ENCODE measurements at places on chromosomes 4 and X. TPM values are rescaled to one million over a fixed set of nuclear protein-coding genes. Genes with fewer than 3 reads are reported as not detected.
A peak's percentile ranks its signal among the peaks of the same experiment; 100 is the strongest.

DNA sequence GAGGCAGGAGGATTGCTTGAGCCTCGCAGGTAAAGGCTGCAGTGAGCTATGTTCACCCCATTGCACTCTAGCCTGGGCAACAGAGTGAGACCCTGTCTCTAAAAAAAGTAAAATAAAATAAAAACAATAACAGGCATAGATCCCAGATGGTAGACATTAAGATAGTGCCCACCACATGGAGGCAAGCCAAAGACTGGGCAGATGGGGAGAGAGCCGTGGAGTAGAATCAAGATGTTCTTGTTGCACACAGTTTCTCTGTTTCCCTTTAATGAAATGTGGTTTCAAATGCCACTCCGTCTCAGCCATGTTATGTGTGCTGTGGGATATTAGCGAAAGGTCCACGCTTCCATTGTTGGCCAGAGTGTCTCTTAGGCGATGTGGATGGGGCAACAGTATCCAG, 63.8 kb upstream of the TBL1X start:
- no peaks in the 10 kb centered on the region for H3K36me3 ChIP-seq
- H3K27me3 ChIP-seq, result no peaks in the 10 kb centered on the region
- H3K4me3 ChIP-seq, result no peak overlapping the region
- no peak for DNase-seq
- peaks cover 14% of the 10 kb centered on the region for H3K4me1 ChIP-seq

GRCh38 chr4:2962614-2963174, 512 bp downstream of the NOP14 start:
- peaks cover 14% of the 10 kb centered on the region for H3K36me3 ChIP-seq
- peak; percentile 12 for DNase-seq
- H3K27me3 ChIP-seq, result no peaks in the 10 kb centered on the region
- peaks cover 44% of the 10 kb centered on the region for H3K4me1 ChIP-seq
- H3K27ac ChIP-seq, result peak overlapping the region; percentile 82
- H3K4me3 ChIP-seq, result peak overlapping the region; percentile 90

SMIM31 gene
- not detected for total RNA-seq

GABRB1 gene
- total RNA-seq, result not detected

DNA sequence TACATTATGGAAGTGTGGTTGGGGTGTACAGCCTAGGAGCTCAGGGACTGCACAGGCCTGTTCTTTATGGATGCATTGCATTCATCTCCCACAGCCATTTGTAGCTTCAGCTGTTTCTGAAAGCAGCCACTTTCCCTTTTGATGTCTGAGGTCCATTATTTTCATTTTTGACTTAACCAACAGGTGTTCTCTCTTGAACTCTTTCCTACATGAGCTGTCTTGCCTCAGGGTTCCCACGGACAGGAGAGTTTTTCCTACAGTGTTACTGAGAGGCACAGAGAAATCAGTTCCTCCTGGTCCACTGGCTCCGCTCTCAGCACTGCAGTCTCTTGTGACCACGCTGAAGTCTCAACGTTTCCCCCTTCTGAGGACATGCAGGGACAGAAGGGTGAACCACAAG, 87.2 kb downstream of the RASL11B start:
- H3K4me3 ChIP-seq, result no peak overlapping the region
- DNase-seq, result no peak
- no peaks in the 10 kb centered on the region for H3K4me1 ChIP-seq
- no peaks in the 10 kb centered on the region for H3K36me3 ChIP-seq
- no peak overlapping the region for H3K27ac ChIP-seq

- no peak overlapping the region for H3K4me3 ChIP-seq
- no peak for DNase-seq
- H3K4me1 ChIP-seq, result no peaks in the 10 kb centered on the region
- no peak overlapping the region for H3K27ac ChIP-seq
- no peaks in the 10 kb centered on the region for H3K27me3 ChIP-seq
These were observed 113.2 kb downstream of the ATP10D start for GRCh38 chr4:47598320-47598719.

DNA sequence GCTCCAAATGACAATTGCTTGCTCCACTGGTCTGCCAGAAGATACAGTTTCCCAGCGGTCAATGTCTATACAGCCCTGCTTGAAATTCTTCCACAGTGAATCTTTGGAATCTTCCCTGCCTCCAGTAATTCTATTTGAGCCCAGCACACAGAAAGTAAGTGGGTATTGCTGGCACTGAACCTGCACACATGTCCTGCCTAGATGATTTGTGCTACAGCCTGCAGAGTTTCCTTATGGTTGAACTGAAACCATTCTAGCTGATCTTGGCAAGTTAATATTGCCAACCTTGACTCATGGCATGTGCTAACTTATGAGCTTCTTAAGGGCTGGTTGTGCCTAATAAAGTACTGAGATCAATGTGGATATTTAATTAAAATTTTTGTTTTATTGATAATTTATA, 553.8 kb upstream of the GNPDA2 start:
- DNase-seq, result no peak
- H3K4me3 ChIP-seq, result no peak overlapping the region
- H3K27ac ChIP-seq, result no peak overlapping the region

MAGEA11 gene
- not detected for total RNA-seq

GRCh38 chrX:135389243-135389642, 32.5 kb upstream of the SMIM10L2A start:
- no peaks in the 10 kb centered on the region for H3K27me3 ChIP-seq
- no peaks in the 10 kb centered on the region for H3K4me1 ChIP-seq
- H3K36me3 ChIP-seq, result no peaks in the 10 kb centered on the region
- DNase-seq, result no peak
- no peak overlapping the region for H3K27ac ChIP-seq

HGFAC gene
- total RNA-seq, result 0.98 TPM

SPATA4 gene
- total RNA-seq, result not detected

GRCh38 chr4:133148690-133149363, at the start of gene PCDH10:
Gene PCDH10 (plus strand): TSS chr4:133149294. CDS start chr4:133150141, 847 bp downstream.
- no peak within 1 kb of the TSS for H3K27ac ChIP-seq
- peak; percentile 1 for DNase-seq

DNA sequence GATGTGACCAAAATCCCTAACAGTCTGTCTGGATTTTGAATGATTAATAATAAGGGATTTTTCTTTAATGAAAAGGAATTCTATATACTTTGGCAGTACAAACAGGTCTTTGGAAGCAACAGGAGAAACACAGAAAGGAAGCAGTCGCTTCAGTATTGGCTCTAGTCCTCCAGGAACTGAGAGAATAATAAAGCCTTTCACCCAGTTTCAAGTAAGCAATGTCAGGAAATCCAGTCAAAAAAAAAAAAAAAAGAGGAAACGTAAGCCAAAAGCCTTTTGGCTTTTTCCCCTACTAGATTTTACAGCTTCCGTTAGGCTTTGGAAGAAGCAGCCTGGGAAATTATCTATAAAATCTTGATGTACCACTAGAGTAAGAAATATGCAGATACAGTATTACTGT, 61.7 kb upstream of the HDAC8 start:
- H3K36me3 ChIP-seq, result no peaks in the 10 kb centered on the region
- no peak overlapping the region for H3K4me3 ChIP-seq
- no peak overlapping the region for H3K27ac ChIP-seq
- H3K4me1 ChIP-seq, result no peaks in the 10 kb centered on the region

UGT2B11 gene
- total RNA-seq, result 2.1 TPM

PPEF2 gene
- total RNA-seq, result not detected

DNA sequence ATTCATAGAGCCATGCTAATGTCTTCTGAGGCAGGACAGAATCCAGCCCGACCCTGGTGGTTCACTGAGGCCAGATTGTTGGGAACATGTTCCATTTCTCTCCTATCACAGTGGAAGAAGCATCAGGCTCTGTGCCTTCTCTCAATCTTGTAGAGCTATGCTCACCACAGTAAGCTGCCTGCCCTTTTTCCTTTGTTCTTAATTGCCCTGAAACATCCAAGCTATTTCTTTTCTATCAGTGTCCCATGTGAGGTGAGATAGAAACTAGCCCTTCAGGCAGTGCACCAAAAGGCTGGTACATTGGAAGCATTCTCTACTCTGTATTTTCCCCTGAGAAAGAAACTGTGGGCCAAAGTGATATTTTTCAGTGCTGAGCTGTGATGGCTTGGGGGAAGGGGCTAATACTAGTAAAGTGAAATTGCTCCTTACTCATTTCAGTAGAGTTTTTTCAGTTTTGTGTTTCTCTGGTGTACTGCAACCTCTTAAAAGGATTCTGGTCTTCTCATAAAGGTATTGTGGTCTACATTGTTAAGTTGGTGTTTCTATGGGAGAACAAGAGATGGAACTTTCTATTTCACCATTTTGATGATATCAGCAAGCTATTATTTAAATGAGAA, 611.2 kb downstream of the RPA4 start:
- no peak overlapping the region for H3K4me3 ChIP-seq
- H3K36me3 ChIP-seq, result no peaks in the 10 kb centered on the region
- H3K27me3 ChIP-seq, result no peaks in the 10 kb centered on the region
- no peak overlapping the region for H3K27ac ChIP-seq
- no peak for DNase-seq

DNA sequence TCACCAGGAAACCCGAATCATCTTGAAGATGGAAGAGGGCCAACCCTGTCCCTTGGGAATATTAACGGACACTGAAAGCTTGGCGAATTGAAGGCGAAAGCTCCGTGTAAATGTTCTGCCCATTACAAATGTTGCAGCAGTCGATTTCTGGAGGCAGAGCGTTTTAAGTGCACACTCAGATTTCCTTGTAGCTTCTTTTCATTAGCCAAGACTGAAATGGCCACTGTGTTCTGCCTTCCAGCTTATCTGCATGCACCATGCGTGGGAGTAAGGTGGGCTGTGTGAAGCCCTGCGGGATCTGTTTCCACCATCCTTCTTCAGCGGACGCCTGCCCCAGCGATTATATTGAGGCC, 1.3 kb downstream of the SMIM20 start:
- no peaks in the 10 kb centered on the region for H3K27me3 ChIP-seq

NXT2 gene
- total RNA-seq, result 26.2 TPM

PITX2 gene
- total RNA-seq, result not detected

- no peak overlapping the region for H3K4me3 ChIP-seq
- no peak for DNase-seq
- H3K27me3 ChIP-seq, result no peaks in the 10 kb centered on the region
- no peak overlapping the region for H3K27ac ChIP-seq
- H3K4me1 ChIP-seq, result peaks cover 9% of the 10 kb centered on the region
These were observed 5.7 kb upstream of the SLC25A4 start for GRCh38 chr4:185137233-185137925.

INTU gene
- 7.5 TPM for total RNA-seq

GRCh38 chrX:94722578-94722977, 1048.6 kb downstream of the FAM133A start:
- DNase-seq, result no peak
- H3K4me3 ChIP-seq, result no peak overlapping the region
- H3K36me3 ChIP-seq, result no peaks in the 10 kb centered on the region
- H3K27me3 ChIP-seq, result no peaks in the 10 kb centered on the region

- DNase-seq, result no peak
- no peaks in the 10 kb centered on the region for H3K36me3 ChIP-seq
- H3K27me3 ChIP-seq, result no peaks in the 10 kb centered on the region
- no peak overlapping the region for H3K4me3 ChIP-seq
- H3K4me1 ChIP-seq, result peaks cover 41% of the 10 kb centered on the region
These were observed 74.6 kb downstream of the RAPGEF2 start for GRCh38 chr4:159177265-159178150.

GRCh38 chr4:139619644-139620043, 46.0 kb upstream of the MGST2 start:
- no peaks in the 10 kb centered on the region for H3K4me1 ChIP-seq
- peak; percentile 47 for DNase-seq
- H3K27ac ChIP-seq, result no peak overlapping the region
- H3K36me3 ChIP-seq, result no peaks in the 10 kb centered on the region
- H3K4me3 ChIP-seq, result no peak overlapping the region

SPARCL1 gene
- total RNA-seq, result 0.04 TPM

DNA sequence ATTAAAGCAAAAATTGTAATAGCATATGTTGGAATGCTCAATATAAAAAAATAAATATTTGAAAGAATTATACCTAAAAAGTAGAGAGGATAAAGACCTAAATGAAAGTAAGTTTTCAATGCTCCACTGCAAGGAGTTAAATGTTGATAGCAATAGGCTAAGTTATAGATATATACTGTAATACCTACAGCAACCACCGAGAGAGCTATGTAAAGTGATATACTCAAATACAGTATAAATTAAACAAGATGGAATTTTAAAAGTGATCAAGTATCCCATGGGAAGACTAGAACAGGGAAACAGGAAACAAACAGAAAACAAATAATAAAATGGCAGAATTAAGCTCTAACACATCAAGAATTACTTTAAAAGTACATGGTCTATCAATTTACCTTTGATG, 73.9 kb downstream of the CASP3 start:
- H3K4me3 ChIP-seq, result no peak overlapping the region
- no peaks in the 10 kb centered on the region for H3K36me3 ChIP-seq
- H3K27ac ChIP-seq, result no peak overlapping the region
- H3K4me1 ChIP-seq, result no peaks in the 10 kb centered on the region
- no peaks in the 10 kb centered on the region for H3K27me3 ChIP-seq

ADH1C gene
- total RNA-seq, result not detected

All from HepG2 (cell line).